ENCODE measurements at places on chromosomes 3 and 15.

- no peak for DNase-seq
These were observed 18.4 kb downstream of the C3orf70 start for GRCh38 chr3:185134509-185134908.

- DNase-seq, result no peak
These were observed 50.2 kb upstream of the NSMCE3 start for GRCh38 chr15:29319823-29320222.

- no peak for DNase-seq
These were observed 6.7 kb downstream of the ISLR start for GRCh38 chr15:74179983-74180880.

DNA sequence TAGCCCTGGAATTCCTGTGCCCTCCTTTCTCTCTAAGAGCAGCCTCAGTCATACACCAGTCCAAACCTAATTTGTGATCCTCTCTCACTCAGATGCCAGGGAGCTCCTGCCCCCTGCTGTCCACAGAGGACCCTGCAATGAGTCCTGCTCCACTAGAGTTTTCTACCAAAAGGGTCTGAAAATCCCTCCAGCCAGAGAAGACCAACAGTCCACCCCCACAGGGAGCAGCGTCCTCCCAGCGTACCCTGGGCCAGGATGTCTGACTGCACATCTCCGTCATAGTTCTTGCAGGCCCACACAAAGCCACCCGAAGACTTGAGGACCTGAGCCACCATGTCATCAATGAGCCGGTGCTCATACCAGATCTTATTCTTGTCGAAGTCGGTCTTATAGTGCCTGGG is 15.4 kb downstream of the IDH2 start:
- DNase-seq, result no peak
